ENCODE measurements at places on chromosomes 6 and 20.

- no peak for DNase-seq
Measured at GRCh38 chr6:29827579-29828470, at the start of gene HLA-G. Gene HLA-G, plus strand, starts transcription at chr6:29827825. Its CDS starts 20 bp downstream, at chr6:29827845.

GRCh38 chr6:18829272-18829870 is 442.2 kb downstream of the RNF144B start:
- DNase-seq, result no peak

DNA sequence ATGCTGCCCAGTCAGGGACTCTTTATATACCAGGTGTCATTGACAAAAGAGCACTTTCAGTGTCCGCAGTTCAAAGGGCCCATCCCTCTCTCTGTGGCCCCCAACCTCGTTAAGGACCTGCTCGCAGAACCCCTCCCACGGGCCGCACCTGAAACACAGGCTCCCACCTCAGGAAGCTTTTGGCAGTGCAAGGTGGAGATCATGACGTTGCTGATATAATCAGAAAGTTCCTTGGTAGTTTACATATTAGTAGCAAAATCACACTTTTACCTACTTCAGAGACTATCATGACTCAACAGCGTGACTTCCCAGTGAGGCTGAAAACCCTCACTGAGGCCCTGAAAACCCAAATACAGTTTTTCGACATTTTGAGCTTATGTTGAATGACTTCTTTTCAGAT is 4.1 kb downstream of the TTLL2 start:
- no peak for DNase-seq

- no peak for DNase-seq
Measured at GRCh38 chr6:35473850-35474130, 5.6 kb downstream of the RPL10A start.

GRCh38 chr6:161029195-161029809 is 37.7 kb downstream of the MAP3K4 start:
- peak; percentile 70 for DNase-seq

DNA sequence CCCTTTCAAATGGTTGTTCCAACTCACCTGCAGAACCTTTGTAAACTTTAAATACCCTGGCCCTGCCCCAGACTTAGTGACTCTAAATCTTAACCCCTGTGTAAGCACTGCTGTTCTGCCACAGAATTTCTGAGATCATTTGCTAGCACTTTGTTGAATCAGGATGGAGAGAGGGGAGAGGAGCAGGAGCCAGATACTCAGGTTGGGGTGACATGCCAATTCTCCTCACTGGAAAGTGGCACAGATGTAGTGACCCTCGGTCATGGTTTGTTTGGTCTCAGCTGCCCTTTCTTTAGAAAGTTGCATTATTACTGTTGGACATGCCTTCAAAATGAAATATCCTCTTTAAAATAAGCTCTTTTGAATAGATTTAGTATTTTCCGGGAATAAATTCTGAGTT is 168.0 kb downstream of the ZFAND3 start:
- DNase-seq, result no peak

DNA sequence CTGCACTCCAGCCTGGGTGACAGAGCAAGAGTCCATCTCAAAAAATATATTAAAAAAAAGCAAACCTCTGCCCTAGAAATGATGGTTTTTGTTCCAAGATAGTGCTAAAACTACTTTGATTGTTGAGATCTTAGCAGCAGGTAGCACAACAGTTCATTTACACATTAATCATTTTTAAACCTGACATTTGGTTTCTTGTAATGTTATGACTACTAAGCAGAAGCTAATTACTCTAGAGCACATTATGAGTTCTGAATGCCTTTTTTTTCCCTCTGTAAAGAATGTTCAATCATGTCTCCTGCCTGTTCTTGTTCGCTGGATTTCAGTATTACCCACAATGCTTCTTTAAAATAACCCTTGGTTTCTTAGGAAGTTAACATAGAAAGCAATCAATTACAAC is 24.7 kb upstream of the PHF3 start:
- DNase-seq, result no peak

GRCh38 chr6:86609549-86610388 is 327.6 kb upstream of the HTR1E start:
- no peak for DNase-seq

GRCh38 chr6:5605937-5606336 is 344.6 kb downstream of the FARS2 start:
- no peak for DNase-seq

- DNase-seq, result no peak
Measured at GRCh38 chr6:166777096-166777630, 150.1 kb upstream of the RPS6KA2 start.

DNA sequence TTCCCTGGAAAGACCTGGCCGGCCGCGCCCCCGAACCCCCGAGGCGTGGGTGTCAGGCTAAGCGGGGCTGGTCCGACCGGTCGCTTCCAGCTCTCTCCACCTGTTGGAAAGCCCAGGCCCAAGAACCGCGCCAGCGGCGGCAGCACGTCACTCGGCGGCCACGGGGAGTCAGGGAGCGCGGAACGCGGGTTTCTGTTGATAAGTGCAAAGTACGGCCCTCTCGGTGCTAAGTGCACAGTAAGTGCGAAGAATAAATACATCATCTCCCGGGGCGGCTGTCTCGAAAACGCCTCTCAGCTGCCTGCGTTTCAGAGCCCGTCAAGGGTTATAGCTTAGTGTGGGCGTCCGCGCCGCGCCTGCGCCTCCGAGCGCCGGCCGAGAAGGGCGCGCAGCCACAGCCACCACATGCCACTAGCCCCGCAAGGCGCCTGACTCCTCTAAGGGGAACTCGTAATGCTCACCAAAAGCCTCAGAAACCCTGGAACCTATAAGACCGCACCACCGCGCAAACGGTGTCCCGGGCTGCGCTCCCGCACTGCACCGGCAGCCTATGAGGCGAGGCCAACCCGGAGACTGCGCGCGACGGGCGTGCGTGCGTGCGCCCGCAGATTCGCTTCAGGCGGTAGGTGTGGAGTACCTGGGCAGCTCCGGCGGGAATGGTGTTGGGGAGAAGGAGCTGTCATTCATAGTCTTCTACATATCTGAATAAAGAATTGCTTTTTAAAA is 9.2 kb upstream of the TBX18 start:
- DNase-seq, result peak; percentile 46

- DNase-seq, result no peak
Measured at GRCh38 chr6:11146117-11146826, 34.7 kb upstream of the ERVFRD-1 start.

GRCh38 chr6:12750416-12750815 is 33.8 kb downstream of the PHACTR1 start:
- no peak for DNase-seq
